ENCODE measurements at places on chromosomes 2 and 18.

- no peak for DNase-seq
These were observed 48.1 kb downstream of the MERTK start for GRCh38 chr2:111946294-111947114.

- DNase-seq = no peak
These were observed 1.7 kb downstream of the HNRNPLL start for GRCh38 chr2:38600921-38601455.

DNA sequence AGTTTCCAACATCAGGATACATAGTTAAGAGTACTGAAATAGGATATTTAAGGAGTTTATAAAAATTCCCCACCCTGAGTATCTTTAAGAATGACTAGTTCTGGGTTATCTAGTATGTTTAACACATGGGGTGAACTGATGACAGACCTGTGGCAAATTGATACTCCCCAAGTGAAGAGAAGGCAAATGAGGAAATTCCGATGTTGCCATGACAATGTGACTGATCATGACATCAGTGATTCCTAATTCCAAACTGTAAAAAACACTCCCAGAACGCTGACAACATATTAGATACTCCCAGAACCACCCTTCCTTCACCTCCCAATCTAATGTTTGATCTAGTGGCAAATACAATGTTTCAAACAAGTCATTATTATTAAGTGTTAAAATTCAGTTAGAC is 77.6 kb downstream of the RBMS1 start:
- DNase-seq = no peak

DNA sequence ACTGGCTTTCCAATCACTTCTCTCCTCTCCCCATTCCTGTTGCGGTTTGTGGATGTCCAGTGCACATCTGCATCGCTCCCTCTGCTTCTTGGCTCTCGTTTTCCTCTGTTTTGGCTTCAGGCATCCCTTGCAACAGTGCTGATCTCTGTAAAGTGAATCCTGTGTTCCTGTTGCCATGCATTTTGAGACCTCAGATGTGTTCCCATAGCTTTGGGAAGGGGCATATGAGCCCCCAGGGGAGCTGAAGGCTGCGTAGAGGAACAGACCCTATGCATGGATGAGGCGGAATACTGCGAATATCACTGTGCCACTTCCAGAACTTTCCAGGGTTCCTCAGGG is 168.4 kb upstream of the HAAO start:
- no peak for DNase-seq

- DNase-seq = no peak
These were observed 55.7 kb downstream of the CTDP1 start for GRCh38 chr18:79735071-79735980.

All from NCI-H748 treated with DMSO at 0.1 percent for 48 hours (cell line).